ENCODE measurements at places on chromosomes 3 and 15.

DNA sequence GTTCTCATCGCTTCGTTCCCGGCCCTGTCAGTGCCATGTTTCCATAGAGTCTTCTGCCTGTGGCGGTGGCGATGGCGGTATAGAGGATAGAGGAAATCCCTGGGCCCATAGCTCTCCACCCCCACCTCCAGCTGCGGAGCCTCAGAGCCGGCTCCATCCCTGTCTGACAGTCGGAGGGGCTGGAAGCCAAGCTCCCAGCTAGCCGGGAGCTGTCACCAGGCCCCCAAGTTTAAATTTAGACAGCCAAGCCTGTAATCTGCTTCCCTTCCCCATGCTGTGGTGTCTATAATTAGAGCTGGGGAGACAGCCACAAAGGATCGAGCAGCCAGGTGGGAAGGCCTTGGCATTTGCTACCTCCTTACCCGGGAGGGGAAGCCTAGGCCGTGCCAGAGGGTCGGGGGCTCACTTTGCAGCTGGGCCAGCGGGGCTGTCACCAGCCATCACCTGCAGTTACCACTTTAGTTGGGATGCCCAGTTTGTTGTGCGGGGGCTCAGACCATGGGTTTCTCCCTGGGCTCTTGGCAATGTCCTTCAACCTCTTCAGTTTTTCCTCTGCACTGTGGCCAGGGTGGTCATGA is 56.3 kb upstream of the SEC13 start:
- no peak for DNase-seq

DNA sequence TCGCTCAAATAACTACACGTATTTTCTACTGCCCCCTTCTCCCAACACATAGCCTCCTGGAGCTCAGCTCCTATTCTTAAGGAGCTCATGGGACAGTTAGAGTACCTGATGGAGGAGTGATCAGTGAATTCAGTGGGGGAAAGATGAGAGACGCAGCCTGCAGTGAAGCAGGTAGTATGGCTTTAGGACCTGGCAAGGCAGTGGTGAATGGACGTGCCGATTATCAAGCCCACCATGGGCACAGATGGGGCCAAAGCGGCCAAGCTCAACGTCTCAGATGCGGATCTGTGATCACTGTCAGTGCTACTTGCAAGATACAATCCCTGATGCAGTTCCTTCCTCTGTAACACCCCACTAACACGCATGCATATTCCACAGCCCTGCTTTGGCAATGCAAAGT is 45.8 kb upstream of the ATP2B2 start:
- DNase-seq = no peak

DNA sequence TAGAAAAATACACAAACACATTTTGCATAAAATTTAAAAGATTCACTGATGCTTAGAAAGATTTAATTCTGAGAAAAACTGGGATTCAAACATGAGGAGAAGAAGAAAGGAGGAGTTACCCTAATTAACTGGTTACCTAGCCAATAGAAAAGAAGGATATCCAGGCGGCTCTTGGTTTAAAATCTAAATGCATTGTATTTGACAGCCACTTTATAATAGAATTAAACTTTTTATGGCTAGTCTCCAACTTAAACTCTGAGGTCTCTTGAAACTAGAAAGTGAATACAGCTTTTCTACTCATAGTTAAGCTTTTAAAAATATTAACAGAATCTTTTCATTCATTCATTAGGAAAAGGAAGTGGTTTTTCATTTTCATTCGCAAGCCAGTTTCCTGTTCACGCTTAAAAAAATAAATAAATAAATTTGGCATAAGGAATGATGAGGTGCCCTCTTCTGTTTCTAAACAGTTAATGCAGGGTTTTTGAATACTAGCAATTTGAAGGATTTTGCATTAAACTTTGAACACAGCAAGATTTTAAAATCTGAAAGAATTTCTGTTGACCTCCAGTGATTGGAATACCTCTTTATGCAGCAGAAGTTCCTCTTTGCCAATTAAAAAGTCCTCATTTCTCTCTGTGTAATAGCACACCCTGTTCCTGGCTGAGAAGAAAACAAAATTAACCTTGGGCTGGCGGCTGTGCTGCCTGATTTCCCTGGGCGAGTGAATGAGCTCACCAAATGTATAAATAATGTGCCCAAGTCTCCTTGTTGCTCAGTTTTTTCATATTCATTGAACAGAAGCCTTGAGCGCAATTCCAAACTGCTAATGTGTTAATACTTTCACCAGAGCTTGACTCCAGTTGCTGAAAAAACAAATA is 105.1 kb downstream of the ZMAT3 start:
- no peak for DNase-seq

DNA sequence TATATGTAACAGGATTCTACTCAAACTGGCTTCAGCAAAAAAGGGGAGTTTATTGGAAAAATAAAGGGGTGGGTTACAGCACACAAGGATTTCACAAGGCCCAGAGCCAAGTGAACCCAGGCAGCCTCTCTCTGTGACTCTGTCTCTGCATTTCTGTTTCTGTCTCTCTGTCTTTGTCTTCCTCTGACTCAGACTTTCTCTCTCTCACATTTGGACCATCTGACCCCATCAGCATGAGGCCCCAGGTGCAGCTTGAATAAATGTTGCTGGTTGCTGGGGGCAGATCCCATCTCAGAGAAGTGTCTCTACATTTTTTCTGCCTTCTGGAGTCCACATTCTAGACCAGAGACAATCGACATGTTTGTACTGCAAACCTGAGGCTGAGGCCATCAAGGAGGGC is 45.0 kb downstream of the RPLP1 start:
- DNase-seq = no peak

GRCh38 chr3:45026957-45027356 is 854 bp downstream of the CLEC3B start:
- no peak for DNase-seq

DNA sequence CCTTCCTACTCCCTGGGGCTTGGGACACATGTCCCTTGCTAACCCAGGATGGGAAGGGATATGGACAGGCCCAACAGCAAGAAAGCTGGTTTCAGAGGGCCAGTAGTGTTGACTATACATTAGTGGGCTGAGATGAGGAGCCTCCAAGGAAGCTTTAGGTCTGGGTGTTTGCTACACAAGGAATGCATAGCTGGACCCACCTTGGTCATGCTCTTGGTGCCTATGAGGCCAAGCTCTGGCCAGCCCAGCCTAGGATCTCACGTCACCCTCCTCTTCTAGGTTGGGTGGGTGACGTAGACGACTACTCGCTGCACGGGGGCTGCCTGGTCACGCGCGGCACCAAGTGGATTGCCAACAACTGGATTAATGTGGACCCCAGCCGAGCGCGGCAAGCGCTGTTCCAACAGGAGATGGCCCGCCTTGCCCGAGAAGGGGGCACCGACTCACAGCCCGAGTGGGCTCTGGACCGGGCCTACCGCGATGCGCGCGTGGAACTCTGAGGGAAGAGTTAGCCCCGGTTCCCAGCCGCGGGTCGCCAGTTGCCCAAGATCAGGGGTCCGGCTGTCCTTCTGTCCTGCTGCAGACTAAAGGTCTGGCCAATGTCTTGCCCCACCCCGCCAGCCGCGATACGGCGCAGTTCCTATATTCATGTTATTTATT is 653 bp upstream of the WDR6 start:
- DNase-seq = peak; percentile 67

DNA sequence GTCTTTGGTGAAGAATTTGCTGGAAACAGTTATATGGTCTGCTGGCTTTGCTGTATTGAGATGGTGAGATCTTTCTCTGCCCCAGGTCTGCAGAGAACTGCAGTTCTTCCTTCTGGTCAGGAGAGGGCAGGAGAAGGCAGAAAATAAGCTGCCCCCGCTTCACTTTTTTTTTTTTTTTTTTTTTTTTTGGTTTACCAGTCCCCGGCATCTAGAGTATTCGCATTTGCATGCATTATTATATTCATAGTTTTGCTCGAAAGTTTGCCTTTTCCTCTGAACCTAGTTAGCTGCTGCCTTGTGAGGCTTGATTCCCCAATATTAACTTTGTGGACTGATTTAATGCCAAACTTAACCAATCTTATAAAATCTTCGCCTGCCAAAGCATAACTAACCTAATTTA is 10.6 kb upstream of the PARL start:
- no peak for DNase-seq

DNA sequence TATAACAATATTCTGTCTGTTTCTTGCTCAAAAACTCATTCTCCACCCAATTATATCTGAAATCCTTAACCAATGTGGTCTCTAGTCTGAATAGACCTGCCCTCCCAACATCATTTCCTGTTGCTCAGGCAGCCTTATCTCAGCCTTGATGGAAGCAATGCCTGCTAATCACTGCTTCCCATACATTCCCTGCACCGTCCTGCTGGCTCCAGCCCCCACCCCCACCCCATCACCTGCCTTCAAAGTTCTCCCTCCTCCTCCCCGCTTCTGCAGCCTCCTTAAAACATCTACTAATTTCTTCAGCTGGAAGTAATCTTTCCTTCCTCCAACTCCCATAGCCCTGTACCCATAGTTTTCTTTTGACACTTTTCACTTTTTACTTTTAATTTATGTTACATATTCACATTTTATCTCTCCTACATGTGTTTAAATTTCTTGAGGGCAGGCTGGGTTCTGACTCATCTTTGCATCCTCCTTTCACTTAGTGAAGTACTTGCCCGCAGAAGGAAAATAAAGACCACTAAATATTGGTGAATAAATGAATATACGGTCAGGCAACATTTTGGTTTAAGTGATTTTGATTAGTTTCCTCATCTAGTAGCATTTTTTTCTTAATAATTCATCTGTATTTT is 98.2 kb downstream of the MEIS2 start:
- DNase-seq = no peak

- DNase-seq = no peak
Observed at GRCh38 chr15:69793431-69793780, 304.3 kb downstream of the TLE3 start.

DNA sequence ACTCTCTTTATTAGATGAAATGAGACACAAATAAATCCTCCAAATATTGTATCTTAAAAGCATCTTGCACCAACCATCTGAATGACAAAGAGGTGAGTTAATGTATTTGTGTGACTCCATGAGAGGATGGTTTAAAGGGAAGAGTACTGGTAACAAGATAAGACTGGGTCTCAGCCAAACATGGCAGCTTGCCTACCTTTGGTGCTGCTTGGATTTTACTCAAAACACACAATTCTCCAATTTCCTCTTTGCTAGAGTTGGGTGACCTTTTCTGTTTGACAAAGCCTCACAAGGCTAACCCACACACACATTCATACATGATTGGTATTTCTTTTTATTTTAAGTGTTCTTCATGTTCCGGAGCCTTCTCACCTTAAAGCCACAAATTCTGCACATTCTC is 506.4 kb downstream of the FGF12 start:
- no peak for DNase-seq

DNA sequence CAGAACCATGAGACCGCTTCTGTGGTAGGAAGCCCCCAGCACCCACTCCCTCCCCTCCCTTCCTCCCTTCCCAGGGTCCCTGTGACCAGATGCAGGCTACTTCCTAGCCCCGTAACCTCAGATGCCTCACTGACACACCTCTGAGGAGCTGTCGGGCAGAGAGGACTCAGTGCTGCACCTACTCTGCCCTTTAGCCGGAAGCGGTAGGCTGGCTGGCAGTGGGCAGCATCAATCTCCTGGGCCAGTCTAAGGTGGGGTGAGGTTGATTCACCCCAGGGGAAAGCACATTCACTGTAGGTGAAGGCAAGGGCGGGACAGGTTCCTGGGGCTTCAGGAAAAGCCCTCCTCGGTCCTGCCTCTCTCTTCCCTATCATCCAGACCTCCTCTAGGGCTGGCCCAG is 19.1 kb downstream of the CSRNP1 start:
- DNase-seq = no peak

DNA sequence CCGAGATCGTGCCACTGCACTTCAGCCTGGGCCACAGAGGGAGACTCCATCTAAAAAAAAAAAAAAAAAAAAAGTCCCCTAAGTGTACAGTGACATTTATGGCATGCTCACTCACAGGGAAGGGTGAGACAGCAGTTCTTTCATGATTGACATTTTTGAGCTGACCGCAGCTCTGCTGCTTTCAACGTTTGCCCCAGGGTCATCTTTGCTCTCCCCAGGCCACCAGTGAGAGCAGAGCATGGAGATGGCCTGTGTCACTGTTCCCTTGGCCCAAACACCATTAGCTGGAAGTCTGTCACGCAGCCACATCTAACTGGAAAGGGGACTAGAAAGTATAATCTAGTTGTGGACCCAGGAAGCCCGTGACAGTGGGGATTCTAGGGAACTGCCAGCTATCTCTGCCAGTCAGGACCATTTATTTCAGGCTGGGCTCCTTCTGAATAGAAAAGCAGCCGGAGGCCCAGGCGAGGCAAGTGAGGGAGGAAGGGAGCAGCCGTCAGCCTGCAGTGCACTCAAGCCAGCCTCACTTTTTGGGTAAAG is 193.4 kb upstream of the HES1 start:
- DNase-seq = no peak

DNA sequence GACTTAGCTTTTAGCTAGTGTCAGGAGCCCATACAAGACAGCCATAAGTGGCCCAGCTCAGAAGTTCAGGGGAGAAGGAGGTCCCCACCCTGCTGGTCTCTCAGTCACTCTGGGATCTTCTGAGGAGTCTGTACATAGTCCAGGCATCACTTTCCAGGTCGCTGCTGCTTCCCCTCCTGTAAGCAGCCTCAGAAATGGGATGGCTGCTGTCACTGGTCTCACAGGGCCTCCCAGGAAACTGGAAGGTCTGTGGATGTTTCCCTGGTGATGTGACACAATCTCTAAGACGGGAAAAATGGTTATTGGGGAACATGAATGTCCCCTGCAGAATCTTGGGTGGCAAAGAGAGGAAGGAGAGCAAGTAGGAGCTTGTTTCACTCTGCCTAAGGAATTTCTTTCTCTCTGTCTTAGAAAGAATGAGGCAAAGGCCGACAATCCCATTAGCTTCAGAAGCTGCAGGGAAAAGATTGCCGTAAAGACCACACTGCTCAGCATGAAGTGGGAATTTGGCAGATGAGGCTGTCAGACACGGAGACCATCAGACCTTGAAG is 43.2 kb upstream of the TNFAIP8L3 start:
- no peak for DNase-seq

DNA sequence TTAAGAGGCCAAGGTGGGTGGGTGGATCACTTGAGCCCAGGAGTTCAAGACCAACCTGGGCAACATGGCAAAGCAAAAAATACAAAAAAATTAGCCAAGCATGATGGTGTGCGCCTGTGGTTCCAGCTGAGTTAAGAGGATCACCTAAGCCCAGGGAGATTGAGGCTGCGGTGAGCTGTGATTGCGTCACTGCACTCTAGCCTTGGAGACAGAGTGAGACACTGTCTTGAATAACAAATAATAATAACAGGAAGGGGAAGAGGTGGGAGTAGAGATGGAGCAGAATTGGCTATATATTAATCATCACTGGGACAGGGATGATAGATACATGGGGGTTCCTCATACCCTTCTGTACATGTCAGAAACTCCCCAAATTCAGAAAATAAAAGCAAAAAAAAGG is 23.8 kb upstream of the NMB start:
- no peak for DNase-seq

- DNase-seq = no peak
Observed at GRCh38 chr3:98359993-98360675, 6.5 kb downstream of the OR5K4 start.

DNA sequence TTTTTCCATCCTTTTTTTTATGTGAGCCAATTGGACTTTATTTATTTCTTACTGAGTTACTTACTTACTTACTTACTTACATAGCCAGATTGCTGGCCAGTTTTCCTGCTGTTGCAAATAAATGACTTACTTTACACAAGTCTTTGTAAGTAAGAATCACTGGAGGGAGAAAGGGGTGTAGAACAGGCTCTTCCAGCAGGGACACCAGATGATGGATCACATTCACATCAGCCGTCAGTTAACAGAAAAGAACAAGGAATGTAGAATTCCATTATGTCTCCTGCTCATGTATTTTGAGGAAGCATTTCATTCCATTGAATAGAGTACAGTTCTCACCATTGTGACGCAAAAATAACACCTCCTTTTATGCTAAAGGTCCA is 188.6 kb downstream of the FNDC3B start:
- no peak for DNase-seq

GRCh38 chr15:66865622-66866611 is 163.9 kb downstream of the SMAD6 start:
- no peak for DNase-seq

Measured in C1 segment of cervical spinal cord (tissue), 14 donors.